ENCODE measurements at places on chromosomes 12 and 14.

GRCh38 chr12:20374795-20375194, 6.5 kb downstream of the PDE3A start:
- no peak overlapping the region for H3K4me3 ChIP-seq
- H3K4me1 ChIP-seq, result no peaks in the 10 kb centered on the region
- no peaks in the 10 kb centered on the region for H3K36me3 ChIP-seq

GRCh38 chr14:51816031-51816430, 44.4 kb upstream of the GNG2 start:
- H3K4me1 ChIP-seq, result no peaks in the 10 kb centered on the region
- DNase-seq, result no peak
- no peaks in the 10 kb centered on the region for H3K36me3 ChIP-seq
- H3K27me3 ChIP-seq, result no peaks in the 10 kb centered on the region
- H3K27ac ChIP-seq, result no peak overlapping the region
- H3K4me3 ChIP-seq, result no peak overlapping the region

DNA sequence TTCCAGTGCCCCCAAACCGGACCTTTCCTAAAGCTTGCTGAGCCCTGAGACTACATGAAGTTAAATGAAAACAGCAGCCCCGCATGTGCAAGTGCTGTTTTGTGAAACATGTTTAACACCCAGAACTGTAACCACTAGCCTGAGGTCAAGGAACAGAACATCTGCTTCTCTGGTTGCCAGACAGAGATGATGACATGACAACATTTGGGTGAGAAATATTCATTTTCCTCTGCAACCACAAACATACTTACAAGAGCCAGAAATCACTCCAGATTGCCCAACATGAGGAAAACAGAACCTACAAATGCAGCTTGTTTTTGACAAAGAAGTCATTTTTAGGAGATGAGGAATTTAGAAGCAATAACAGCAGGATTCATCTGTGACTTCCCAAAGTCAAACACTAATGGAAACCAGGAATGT, 110.4 kb downstream of the BCAT1 start:
- peaks cover 23% of the 10 kb centered on the region for H3K4me1 ChIP-seq
- H3K36me3 ChIP-seq, result peaks cover 56% of the 10 kb centered on the region
- no peaks in the 10 kb centered on the region for H3K27me3 ChIP-seq
- H3K27ac ChIP-seq, result no peak overlapping the region
- no peak overlapping the region for H3K4me3 ChIP-seq

GRCh38 chr14:74981462-74981782, 21.3 kb upstream of the EIF2B2 start:
- H3K4me3 ChIP-seq, result no peak overlapping the region
- H3K27ac ChIP-seq, result no peak overlapping the region
- H3K27me3 ChIP-seq, result no peaks in the 10 kb centered on the region
- H3K36me3 ChIP-seq, result no peaks in the 10 kb centered on the region
- DNase-seq, result no peak

- DNase-seq, result no peak
- H3K27ac ChIP-seq, result peak overlapping the region; percentile 82
- H3K4me1 ChIP-seq, result peaks cover 41% of the 10 kb centered on the region
- peak overlapping the region; percentile 64 for H3K4me3 ChIP-seq
These were observed 633 bp downstream of the RPAP3 start for GRCh38 chr12:47705229-47705565.

DNA sequence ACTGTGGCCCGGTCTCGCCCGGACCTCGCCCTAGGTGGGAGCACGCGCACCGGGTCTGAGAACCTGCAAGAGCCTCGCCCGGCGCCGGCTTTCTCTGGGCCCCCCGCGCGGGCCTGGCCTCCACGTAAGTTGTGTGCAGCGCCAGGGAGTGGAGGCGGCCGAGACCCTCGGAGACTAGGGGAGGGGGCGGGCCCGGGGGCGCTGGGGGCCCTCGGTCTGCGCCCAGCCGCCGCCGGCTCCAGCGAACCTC, 183 bp upstream of the PRMT8 start:
- H3K27ac ChIP-seq, result no peak overlapping the region
- no peaks in the 10 kb centered on the region for H3K4me1 ChIP-seq
- H3K4me3 ChIP-seq, result no peak overlapping the region
- H3K36me3 ChIP-seq, result no peaks in the 10 kb centered on the region
- peaks cover 28% of the 10 kb centered on the region for H3K27me3 ChIP-seq
- no peak for DNase-seq
